ENCODE measurements at places on chromosomes 11 and 22.

- no peak for DNase-seq
Observed at GRCh38 chr22:29670626-29671025, 49.2 kb upstream of the CABP7 start.

DNA sequence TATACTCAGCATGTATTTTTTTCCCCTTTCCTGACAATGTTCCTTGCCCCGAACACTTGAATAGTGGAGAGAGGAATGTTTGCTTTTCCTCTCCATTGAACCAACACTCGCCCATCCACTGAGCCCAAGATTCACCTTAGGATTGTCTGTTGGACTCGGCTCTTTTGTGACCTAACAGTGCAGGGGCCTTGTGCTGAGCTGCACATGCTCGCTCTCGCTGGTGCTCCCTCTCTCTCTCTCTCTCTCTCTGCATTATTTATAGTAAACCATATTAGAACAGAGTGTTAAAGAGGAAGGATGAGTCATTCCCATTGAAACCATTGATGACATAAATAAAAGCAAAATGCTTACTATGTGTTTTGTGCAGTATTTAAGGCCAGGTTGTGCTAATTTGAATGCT, 20.7 kb downstream of the ZBTB16 start:
- no peak for DNase-seq

DNA sequence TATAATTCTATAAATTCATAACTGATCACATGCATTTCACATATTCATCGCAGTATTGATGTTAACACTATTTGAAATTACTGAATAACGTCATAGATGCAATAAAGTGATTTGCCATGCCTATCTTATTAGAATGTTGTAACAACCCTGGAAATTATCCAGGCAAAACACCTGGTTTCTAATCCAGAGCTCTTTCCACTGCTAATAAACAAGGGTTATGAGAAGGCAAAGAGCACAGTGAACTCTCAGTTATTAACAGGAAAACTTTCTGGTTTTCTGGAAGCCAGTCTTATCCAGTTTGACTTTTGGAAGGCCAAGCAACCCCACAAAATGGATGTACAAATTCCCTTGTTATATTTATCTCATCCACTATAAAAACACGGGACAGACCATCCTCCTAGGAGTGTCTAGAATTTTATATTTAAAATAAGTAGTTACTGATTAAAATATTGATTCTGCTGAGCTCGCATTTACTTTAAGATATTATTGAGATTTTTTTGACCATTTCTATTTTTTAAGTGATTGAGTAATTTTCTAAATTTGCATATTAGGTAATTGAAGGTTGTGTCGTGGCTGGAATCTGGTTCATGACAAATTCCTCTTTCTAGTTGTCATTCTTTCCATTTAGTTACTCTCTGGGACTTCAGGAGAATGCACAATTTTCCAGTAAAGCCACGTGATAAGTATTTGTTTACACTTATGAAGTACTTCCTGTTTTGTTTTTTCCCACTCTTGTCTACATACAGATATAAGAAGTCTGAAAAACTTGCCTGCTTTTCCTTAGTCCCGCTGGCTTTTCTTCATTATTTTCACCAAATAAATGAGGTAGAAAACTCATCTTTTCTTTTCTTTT, 47.9 kb downstream of the DCUN1D5 start:
- DNase-seq, result no peak

DNA sequence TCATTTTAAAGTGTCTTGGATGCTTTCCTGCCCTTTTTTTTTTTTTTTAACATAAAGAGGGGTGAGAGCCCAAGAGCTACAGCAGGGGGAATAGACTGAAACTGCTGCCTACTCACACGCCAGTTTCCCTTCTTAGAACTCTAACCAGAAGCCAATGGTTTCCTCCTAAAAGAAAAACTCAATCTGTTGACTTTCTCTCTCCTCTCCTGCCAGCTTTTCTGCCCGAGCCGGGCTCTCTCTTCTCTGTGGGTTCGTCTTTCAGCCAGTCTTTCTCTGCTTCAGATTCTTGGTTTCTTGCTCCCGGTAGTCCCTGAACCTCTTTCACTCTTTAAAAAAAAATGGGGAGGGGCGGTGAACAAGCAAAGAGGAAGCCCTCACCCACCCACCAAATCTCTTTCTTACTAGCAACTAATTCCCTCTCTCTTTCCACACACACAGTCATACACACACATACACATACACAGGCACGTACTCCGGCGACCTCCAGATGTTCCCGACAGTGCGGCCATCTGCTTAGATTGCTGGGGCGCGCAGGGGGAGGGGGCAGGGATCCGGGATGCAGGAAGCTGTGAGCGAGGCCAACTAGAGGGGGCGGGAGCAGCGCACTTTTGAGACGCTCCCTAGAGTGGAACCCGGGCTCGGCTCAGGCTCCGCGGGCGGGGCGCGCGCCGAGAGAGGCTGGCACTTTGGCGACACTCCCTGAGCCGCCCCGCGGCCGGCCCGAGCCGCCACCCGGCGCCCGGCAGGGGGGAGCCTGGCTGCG, 444 bp upstream of the TSKU start:
- DNase-seq, result no peak

Measured in effector memory CD4-positive, alpha-beta T cell (primary cell).